Gastroesophageal sphincter (tissue), 4 donors: ENCODE measurements at places on chromosomes 3 and 15. TPM values are rescaled to one million over a fixed set of nuclear protein-coding genes. Genes with fewer than 3 reads are reported as not detected.

DNA sequence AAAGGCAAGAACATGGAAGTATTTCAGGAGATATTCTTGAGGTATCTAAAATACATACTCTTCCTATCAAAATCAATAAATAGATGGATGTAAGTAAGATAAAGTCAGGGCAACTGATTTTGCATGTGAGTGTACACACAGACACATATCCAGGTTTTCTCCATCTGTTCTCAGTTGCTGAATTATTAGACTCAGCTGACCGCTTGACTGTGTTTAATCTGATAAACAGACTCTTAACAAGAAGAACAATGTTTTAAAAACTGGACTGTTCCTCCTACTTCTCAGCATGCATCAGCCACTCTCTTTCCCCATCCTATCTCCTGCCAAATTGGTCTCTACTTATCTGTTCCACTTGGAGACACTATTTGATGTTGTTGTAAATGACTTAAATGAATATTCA is 73.5 kb downstream of the GOLGA8G start:
- no peak overlapping the region for H3K27ac ChIP-seq
- H3K27me3 ChIP-seq: peaks cover 27% of the 10 kb centered on the region
- no peaks in the 10 kb centered on the region for H3K4me1 ChIP-seq
- ATAC-seq: no peak

- no peak overlapping the region for H3K27ac ChIP-seq
- ATAC-seq: no peak
- no peak overlapping the region for H3K4me3 ChIP-seq
- peaks cover 51% of the 10 kb centered on the region for H3K36me3 ChIP-seq
Observed at GRCh38 chr3:126111566-126112475, 27.9 kb upstream of the SLC41A3 start.

DNA sequence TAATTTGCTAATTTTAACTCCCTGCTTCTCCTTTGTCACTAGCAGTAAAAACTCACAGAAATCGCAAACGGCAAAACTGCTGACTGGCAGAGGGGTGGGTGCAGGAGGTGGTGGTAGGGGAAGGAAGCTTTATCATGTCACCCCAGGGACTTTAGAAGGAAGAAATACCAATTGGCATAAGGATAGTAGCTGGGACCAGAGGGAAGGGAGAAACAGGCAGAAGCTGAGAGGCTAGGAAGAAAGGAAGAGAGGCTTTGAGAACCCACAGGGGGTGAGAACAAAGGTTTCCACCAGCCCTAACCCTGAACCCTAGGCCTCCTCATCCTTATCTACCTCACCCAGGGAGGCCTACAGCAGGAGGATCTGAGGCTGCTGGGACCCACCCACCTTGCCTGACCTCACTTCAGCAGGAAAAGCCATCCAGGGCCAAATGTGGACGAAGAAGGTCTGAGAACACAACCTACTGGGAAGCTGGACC is 10.7 kb downstream of the ITGB5 start:
- H3K36me3 ChIP-seq: peaks cover 17% of the 10 kb centered on the region
- no peak overlapping the region for H3K27ac ChIP-seq
- no peak overlapping the region for H3K4me3 ChIP-seq
- ATAC-seq: no peak
- H3K27me3 ChIP-seq: no peaks in the 10 kb centered on the region

GRCh38 chr3:10353160-10353559 is 32.2 kb upstream of the SEC13 start:
- peaks cover 5% of the 10 kb centered on the region for H3K4me1 ChIP-seq
- no peak overlapping the region for H3K27ac ChIP-seq
- no peaks in the 10 kb centered on the region for H3K36me3 ChIP-seq
- ATAC-seq: no peak

DNA sequence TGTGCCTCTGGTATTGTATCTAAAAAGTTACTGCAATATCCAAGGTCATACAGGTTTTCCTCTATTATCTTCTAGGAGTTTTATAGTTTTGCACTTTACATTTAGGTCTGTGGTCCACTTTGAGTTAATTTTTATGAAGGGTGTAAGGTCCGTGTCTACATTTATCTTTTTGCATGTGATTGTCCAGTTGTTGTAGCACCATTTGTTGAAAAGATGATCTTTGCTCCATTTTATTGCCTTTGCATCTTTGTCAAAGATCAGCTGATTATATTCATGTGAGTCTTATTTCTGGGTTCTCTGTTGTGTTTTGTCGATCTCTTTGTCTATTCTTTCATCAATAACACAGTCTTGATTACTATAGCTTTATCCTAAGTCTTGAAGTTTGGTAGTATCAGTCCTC is 6.7 kb downstream of the CHRNA7 start:
- no peak overlapping the region for H3K27ac ChIP-seq
- no peak overlapping the region for H3K4me3 ChIP-seq
- no peak for ATAC-seq
- peaks cover 12% of the 10 kb centered on the region for H3K27me3 ChIP-seq
- H3K4me1 ChIP-seq: no peaks in the 10 kb centered on the region

GRCh38 chr3:168312984-168313383 is 217.3 kb upstream of the GOLIM4 start:
- H3K36me3 ChIP-seq: no peaks in the 10 kb centered on the region
- no peak overlapping the region for H3K27ac ChIP-seq
- ATAC-seq: no peak
- H3K4me1 ChIP-seq: no peaks in the 10 kb centered on the region
- no peak overlapping the region for H3K4me3 ChIP-seq
- no peaks in the 10 kb centered on the region for H3K27me3 ChIP-seq

DNA sequence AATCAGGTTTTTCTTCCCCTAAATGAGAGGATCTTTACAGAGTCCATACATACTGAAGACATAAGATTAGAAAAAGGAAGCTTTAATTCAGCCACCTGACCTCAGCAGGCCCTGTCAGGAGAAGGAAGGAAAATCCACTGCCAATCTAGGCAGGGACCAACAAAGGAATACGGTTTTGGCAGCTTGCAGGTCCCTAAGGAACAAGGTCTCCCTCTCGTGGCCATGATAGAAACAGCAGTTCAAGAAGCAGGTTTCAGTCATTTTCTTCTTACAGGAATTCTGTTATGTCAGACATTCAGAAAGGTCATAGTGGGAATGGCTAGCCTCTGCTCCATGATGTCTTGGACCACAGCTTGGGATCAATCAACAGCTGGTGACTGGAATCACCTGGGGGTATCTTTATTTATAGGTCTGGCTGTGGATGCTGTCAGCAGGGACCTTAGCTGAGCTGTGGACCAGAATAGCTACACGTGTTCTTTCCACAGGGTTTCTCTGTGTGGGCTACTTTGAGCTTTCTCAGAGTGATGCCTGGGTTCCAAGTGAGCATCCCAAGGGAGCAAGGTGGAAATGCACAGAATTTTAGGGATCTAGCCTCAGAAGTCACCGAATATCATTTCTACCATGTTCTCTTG is 9.4 kb upstream of the CMSS1 start:
- peaks cover 4% of the 10 kb centered on the region for H3K4me1 ChIP-seq
- no peaks in the 10 kb centered on the region for H3K36me3 ChIP-seq
- no peak overlapping the region for H3K27ac ChIP-seq
- no peak overlapping the region for H3K4me3 ChIP-seq
- H3K27me3 ChIP-seq: no peaks in the 10 kb centered on the region
- peak; percentile 44 for ATAC-seq

GRCh38 chr15:41853831-41854230 is 15.2 kb downstream of the PLA2G4B start:
- no peak overlapping the region for H3K4me3 ChIP-seq
- H3K4me1 ChIP-seq: no peaks in the 10 kb centered on the region
- peaks cover 78% of the 10 kb centered on the region for H3K27me3 ChIP-seq
- H3K27ac ChIP-seq: no peak overlapping the region
- ATAC-seq: no peak

AMIGO3 gene
- total RNA-seq: 0.27 TPM

SST gene
- total RNA-seq: 2.2 TPM

FEZF2 gene
- total RNA-seq: not detected
